NCI-H2081 treated with DMSO at 0.1 percent for 48 hours (cell line): ENCODE measurements at places on chromosomes 6 and 20.

- DNase-seq, result no peak
Observed at GRCh38 chr6:11251553-11252360, 19.3 kb upstream of the NEDD9 start.

DNA sequence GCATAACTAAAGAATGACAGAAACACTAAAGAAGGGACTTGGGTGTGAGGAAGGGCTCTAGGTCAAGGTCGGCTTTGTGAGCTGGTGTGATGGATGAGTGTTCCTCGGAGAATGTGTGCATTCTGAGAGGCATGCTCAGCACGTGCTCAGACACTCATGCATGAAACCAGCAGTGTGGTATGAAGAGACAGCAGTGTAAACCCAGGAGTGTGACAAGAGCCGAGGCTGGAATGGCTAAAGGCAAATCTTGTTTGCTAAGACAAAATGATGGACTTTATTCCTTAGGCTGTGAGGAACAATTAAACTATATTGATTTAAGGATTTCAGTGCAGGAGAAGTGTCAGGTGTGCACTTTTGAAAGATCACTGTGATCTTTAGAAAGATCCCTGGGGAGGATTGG lies 107.4 kb upstream of the MAP7 start:
- no peak for DNase-seq

- no peak for DNase-seq
Observed at GRCh38 chr6:160962835-160963623, 28.5 kb upstream of the MAP3K4 start.

DNA sequence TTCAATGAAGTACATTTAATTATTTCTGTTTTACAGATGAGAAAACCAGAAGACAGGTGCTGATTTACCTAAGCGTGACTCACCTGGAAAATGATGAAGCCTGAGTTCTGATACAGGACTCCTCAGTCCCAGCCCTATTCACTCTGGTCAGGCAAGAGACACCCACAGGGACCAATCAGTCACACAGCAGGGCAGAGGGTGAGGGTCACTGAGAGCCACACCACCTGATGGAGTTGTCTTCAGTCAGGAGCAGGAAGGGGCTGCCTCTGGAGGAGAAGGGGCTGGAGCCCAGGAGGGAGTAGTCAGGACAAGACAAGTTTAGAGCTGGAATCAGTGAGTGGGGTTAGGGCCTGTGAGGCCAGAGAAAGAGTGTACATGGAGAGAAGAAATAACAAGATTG lies 251.2 kb upstream of the MOCS1 start:
- DNase-seq, result no peak

- DNase-seq, result no peak
Observed at GRCh38 chr6:134663800-134664535, 285.9 kb downstream of the ALDH8A1 start.

DNA sequence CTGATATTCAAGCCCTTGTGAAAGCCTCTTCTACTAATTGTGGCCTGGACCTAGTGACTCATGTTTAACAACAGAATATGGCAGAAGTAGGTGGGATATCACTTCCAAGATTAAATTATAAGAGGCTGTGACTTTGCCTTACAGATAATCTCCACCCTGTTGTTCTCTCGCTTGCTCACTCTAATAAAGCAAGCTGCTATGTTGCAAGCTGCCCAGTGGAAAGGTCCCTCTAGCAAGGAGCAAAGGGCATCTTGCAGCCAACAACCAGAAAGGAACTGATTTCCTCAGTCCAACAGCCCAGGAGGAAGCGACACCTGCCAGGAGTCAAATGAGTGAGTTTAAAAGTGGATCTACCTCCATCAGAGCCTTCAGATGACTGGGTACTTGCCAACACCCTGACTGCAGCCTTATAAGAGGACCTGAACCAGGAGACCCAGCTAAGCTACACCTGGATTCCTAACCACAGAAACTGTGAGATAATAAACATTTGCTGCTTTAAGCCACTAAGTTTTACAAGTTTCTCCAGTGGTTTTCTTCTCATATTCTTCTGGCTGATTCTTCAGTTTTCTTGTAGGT lies 112.6 kb downstream of the FRK start:
- no peak for DNase-seq

DNA sequence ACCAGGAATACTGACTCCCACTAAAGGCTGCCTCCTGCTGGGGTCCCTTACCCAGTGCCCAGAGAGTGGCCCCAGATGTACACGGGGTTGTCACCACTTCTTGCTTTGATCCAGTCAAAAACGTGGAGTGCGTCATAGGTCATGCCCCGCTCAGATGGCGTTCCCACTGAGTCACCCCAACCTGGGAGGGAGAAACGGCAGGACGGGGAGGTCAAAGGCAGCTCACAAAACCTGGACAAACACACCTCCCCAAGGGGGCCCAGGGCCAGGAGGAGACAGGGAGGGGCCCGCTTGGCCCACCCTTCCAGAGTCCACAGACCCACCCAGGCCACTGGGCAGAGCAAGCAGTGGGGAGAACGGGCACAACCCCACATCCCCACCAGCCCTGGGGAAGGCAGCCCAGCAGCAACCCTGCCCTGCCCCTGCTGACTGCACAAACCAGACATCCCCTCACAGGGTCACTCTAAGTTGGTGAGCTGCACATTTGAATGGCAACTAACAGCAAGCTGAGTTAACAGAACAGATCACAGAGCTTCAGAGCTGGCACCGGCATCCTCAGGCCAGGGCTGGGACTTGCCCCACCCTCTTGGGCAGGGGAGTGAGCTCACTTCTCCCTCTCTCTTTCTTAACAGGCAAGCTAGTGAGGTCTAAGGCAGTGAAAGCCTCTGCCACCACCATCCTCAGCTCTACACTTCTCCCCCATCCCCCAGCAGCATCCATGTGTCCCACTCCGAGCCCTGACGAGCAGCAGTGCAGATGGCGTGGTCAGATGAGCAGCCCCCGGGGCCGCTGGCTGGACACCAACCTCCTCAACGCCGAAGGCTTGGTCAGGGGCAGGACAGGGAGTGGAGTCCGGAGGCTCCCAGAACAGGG lies 61.7 kb downstream of the PYGB start:
- no peak for DNase-seq

DNA sequence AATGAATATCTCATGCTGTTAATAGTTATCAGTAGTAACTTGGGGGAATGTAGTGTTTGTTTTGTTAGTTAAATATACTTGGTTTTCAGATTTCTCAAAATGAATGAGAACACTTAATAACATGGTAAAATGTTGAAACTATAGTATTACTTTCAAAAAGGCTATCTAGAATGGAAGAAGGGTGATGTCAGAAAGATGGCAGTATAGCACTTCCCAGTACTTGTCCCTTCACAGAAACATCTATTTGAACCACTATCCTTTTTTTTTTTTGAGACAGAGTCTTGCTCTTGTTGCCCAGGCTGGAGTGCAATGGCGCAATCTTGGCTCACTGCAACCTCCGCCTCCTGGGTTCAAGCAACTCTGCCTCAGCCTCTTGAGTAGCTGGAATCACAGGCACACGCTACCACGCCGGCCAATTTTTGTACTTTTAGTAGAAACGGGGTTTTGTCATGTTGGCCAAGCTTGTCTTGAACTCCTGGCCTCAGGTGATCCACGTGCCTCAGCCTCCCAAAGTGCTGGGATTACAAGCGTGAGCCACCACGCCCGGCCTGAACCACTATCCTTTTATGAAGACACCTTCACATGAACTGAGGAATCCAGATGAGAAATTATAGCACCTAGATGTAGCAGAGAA lies 4.7 kb upstream of the ECHDC1 start:
- DNase-seq, result no peak

DNA sequence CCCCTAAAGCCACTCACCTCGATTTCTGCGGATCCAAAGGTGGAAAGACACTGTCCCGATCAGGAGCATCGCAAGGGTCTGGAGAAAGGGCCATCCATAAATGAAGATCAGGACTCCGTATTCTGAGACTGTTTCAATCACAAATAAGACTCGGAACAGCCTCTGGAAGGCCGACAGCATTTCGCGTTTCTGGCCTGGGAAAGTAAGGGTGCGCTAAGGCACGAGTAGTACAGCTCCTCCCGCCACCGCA lies 44.6 kb downstream of the DPPA5 start:
- DNase-seq, result no peak

DNA sequence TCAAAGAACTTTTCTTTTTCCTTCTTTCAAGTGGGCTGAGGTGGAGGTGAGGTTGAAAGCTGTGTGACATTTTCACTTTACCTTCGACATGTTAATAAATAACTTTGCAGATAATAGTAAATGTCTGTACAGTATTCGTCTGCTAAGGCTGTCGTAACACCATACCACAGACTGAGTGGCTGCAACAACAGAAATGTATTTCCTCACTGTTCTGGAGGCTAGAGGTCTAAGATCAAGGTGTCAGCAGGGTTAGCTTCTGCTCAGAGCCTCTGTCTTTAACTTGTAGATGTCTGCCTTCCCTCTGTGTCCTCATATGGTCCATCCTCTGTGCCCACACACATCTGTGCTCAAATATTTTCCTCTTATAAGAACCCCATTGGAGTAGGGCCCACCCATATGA lies 14.9 kb downstream of the PHACTR2 start:
- DNase-seq, result no peak

DNA sequence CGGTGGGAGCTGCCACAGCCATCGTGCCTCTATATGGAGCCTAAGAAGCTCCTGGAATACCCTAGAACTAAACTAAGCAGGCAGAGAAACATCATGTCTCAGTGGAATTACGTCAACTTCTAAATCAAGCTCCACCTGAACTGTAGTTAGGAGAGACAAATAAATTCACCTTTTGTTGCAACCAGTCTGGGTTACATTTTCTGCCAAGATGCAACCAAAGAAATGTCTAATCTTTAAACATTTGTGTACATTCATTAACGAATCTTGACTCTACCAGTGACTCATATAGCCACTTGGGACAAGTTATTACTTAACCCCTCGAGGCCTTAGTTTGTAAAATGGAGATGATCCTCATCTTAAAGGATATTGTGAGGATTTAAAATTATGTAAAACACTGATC lies 8.9 kb downstream of the PTPRK start:
- no peak for DNase-seq

- DNase-seq, result no peak
Observed at GRCh38 chr20:12660918-12661317, 347.9 kb upstream of the SPTLC3 start.

DNA sequence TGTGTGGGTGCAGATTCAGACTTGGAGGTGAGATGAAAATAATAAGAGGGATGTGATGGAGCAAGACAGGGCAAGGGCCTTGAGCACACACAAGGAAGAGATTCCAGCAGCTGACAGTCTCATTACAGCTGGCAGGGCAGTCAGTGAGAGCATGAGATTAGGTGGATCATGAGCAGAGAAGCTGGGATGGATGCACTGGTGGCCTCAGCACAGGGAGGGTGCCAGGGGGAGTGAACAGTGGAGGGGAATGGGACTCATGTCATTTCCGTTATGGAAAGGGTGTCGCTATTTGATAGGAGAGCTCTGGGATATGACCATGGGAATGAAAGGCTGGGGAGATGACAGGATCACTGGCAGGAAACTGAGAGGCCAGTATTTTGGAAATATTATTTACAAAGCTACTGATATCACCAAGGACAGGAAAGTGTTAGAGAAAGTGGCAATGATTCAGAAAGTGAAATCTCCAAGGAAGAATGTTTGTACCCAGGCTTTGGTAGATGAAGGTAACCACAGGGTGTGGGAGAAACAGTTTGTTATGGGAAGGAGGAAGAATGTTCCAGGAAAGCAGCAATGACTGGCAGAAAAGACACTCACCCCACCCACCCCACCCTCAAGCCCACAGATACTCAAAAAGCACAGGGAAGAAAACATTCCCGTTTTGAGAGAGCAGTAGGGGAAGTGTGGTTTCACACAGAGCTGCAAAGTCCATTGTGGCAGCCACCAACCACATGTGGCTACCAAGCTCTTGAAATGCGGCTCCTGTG lies 214.7 kb upstream of the PROKR2 start:
- no peak for DNase-seq

DNA sequence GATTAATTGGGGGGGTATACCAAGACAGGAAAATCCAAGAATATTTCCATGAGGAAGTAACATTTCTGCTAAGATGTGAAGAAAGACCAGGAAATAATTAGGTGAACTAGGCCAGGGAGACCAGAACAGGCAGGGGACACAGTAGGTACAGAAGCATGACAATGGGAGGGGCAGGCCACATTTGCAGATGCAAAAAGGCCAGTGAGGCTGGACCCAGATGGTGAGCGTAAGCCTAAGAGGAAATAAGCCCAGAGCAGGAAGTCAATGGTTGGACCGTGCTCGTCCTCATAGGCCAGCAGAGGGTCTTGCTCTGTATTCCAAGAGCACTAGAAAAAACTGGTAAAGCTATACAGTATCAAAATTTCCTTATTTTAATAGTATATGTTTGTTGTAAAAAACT lies 9.4 kb downstream of the CEP162 start:
- no peak for DNase-seq

DNA sequence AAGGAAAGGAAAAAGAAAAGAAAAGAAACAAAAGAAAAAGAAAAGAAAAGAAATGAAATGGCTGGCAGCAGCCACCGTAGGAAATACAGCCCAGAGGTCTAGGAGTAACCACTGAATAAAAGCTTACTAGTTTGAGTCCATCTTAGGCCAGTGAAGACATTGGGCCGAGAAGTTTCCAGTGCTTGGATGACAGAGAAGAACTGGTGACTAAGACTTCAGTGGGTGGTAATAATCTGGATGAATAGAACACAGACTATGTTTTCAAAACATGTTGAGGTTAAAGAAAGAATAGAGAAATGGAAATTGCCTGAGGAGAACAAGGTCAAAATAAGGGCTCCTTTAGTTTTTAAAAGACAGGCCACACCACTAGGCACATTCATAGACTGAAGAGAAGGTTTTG lies 198.8 kb downstream of the ATXN1 start:
- DNase-seq, result no peak

DNA sequence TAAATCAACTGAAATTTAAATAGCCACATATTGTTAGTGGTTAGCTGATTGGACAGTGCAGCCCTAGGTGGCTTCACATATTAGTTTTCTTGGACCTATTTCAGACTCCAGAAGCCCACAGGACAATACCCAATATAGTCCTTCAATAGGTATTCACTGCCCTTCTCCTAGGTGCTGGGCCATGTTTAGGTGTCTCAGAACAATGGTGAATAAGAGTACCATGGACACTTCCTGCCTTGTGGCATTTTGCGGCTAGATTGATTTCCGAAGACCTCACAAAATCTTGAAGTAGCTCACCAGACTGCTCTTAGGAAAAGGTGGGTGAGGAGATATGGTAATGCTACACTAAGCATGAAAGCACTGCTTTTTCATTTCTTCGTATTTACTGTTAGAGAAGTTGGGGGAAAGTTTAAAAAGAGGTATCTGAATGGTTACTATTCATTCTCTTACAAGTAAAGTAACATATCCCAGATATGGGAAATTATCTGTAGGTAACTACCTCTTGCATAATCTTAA lies 199.3 kb downstream of the GJA10 start:
- DNase-seq, result no peak

DNA sequence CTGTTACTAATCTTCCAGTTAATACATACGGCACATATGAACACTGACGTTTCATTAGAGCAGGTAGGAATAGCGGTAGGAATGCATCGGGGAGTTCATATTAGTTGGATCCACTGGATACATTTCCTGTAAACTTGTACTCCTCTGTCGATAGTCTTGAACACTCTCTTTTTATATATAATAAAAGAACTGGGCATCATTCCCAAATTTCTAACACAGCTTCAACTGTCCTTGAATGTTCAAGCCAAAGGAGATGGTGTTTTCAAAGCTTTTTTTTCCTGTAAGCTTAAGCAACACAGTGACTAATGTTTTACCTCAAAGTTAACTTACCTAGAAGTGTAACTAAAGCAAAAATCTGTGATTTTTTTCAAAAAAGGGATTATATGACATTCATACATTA lies 195.3 kb downstream of the UTRN start:
- DNase-seq, result no peak

GRCh38 chr6:47292944-47293343 lies 16.8 kb downstream of the TNFRSF21 start:
- DNase-seq, result no peak

GRCh38 chr6:110398778-110399177 lies 16.6 kb downstream of the DDO start:
- no peak for DNase-seq
